Stimulated activated CD8-positive, alpha-beta memory T cell treated with anti-CD3 and anti-CD28 coated beads, Interleukin-7, amount 100 ng/mL, for 1 hour (primary cell): ENCODE measurements at places on chromosomes 7 and 10.

DNA sequence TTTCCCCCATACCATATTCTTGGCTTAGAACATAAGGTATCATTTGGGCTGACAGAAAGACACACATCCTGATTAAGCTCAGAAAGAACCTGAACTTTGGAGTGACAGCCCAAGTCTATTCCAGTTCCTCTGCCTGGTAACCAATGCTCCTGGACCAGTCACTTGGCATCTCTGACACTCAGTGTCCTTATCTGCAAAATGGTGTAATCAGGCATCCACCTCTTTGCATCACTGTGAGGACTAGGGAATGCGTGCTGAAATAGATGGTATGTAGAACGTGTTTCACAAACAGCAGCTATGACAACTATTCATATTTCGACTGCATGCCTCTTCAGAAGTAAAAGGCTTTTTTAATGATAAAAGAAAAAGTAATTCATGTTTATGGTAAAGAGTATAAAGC is 26.2 kb upstream of the PIK3AP1 start:
- no peak for DNase-seq

DNA sequence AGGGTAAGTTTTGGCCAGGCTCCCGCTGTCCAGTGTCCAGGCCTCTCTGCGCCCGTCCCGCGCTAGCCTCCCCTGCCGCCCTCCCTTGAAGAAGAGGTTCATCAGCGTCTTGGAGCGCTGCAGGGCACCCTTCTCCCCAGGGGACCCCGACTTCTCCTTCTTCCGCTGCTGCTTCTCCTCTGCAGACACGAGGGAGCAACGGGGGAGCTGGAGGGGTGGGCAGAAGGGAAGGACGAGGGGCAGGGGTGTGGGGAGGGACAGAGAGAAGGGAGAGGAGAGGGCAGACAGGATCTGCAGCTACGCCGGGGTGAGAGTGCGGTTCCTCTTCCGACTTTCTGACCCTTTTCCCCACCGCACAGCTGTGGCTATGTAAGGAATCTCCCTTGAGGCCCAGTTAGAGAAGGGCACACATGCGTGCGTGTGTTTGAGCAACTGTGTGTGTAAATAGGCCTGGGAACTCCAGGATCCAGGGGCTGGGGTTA is 12.8 kb downstream of the PDZD7 start:
- no peak for DNase-seq

- DNase-seq = no peak
Observed at GRCh38 chr7:129285111-129285510, 60.3 kb downstream of the AHCYL2 start.

DNA sequence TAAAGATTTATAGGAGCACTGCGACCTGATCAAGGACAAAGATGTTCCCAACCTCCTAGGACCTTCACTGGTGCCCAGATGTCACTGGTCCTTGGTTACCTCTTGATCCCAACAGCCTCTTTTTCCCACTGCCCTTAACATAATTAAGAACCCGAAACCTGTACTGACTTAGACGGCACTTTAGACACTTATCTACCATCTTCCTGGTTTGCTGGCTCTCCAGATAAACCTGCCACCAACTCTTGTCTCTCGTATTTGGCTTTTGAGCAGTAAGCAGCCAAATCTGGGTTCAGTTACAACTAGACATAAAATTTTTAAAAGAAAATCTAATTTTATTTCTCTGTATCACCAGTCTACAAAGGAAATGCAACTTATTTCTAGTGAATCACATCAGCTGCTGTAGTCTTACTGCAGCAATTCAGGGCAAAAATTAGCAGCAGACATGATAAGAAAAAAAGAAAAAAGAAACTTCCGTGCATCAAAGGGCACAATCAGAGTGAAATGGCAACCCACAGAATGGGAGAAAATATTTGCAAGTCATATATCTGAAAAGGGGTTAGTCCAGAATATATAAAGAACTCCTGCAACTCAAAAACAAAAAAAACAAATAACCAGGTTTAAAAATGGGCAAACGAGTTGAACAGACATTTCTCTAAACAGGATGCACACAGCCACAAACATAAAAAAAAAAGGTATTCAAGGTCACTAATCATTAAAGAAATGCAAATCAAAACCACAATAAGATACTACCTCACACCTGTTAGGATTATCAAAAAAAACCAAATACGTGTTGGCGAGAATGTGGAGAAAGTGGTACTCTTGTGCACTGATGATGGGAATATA is 9.4 kb downstream of the ASB13 start:
- DNase-seq = no peak

DNA sequence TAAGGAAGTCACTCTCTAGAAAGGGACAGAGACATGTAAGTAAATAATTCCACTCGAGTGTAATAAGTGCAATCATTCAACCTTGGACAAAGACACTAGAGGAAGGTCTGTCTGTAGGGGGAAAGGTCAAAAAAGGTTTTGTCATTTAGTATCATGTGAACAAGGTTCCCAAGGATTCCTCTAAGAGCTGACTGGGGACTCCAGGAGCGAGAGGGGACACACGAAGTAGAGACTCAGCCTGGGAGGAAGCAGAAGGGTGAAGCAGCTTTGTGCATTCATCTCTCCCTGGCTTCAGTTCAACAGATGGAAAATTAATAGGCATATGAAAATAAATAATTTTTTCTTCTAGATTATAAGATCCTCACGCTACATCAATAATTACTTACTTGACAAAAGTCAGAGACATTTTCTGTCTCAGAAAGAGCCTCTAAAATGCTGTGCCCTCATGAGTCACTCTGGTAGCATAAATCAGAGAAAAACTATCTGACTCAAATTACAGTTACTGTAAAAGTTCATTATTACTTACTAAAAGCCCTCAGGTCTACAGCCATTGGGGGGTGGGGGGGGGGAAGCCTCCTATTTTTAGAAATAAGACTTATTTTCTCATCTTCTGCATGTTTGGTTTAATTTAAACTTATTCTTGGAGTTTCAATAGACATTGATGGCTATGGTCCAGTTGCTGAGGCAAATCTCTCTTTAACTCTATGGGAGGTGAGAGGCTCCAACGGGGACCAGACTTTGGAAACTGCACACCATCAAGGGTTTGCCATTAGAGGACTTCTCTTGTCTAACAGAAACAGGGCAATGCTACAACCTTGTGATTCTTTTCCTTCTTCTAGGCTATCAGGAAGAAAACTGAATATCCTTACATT is 275.1 kb upstream of the KLF14 start:
- no peak for DNase-seq

DNA sequence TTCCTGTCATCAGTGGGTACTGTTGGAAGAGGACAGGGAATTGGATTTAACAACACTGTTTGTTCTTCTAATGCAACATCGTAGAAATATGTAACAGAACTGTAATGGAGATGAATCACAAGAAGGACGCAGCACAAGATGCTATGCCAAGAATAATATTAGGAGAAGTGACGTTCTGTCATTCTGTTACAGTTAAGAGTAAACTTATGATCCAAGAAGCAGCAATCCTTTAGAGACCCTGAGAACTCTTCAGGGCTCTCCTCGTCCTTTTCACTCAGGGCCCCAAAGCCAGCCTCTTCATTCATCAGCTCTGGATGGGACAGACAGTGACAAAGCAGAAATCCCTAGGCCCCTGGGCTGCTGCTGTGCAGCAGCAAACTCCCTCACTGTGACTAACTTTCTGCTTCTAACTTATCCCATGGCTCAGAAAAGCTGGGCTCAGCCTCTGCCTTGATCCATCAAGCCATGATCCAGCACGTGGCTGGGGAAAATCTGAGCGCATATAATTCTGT is 8.7 kb upstream of the IL6 start:
- no peak for DNase-seq

GRCh38 chr10:52741851-52742250 is 30.7 kb downstream of the MBL2 start:
- no peak for DNase-seq

DNA sequence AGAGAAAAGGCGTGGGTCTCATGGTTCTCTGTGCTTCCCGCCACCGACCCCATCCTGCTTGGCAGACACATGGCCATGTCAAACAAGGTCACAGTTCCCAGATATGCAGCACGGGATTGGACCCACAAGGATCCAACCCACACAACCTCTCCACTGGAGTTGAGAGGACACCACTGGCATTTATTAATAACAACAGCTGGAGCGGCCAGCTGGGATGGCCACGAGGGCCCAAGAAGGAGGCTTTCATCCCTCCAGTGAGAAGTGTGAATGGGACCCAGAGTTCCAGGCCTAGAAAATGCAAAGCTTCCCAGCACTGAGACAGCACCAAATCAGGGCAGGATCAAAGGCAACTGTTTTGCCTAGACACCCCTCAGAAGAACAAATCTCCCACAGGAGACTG is 31.5 kb downstream of the FGFR2 start:
- no peak for DNase-seq

DNA sequence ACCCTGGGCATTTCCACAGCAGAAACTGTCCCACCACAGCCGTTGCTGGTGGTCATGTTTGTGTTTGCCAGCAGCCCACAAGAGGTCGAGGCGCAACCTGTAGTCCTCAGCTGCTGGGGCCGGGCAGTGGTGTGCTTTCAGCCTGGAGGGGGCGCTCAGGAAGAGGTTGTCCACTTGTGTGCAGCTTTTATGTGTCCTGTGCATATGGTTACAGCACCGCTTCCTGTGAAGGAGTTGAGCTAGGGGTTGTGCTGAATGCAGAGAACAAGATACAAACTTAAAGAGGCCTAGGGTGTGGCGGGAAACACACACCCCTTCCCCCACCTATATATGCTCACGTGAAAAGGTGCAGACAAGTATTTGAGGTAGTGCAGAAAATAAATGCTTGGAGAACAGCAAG is 29.5 kb upstream of the PFKFB3 start:
- DNase-seq = no peak

GRCh38 chr7:107228291-107228690 is 59.5 kb downstream of the HBP1 start:
- no peak for DNase-seq

DNA sequence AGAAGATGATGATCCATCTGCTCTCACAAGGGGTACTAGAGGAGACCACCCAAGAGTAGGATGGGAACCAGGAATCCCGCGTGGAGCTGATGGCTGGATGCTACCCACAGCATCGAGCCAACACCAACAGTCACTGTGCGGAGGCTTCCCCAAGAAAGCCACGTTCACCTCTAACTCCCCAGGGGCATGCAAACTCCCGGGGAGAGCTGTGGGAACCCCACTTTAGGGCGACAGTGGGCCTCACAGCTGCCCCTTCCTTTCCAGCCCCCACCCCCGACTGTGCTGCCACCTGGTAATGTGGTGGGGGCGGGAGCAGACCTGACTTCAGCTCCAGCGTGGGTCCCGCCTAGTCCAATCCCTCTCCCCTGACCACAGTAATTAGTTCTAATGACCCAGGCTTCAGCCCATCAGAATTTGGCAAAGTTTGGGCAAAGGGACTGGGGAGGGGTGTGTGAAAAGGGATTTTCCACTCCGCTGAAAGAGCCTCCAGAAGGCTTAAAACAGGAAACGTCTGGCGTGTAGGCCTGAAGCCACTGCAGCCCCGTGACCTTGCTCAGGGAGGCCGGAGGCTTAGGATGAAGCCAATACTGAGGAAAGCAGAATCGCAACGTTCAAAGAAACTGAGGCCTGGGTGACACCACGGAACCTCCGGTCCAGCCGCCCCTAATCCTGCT is 20.3 kb downstream of the ASB13 start:
- DNase-seq = no peak

- no peak for DNase-seq
Observed at GRCh38 chr10:5971315-5971832, 6.0 kb downstream of the IL15RA start.

- no peak for DNase-seq
Observed at GRCh38 chr7:36763132-36763816, 39.0 kb upstream of the AOAH start.

- no peak for DNase-seq
Observed at GRCh38 chr10:129768437-129769355, 195.4 kb downstream of the EBF3 start.
